ENCODE measurements at places on chromosomes 1 and 21.

DNA sequence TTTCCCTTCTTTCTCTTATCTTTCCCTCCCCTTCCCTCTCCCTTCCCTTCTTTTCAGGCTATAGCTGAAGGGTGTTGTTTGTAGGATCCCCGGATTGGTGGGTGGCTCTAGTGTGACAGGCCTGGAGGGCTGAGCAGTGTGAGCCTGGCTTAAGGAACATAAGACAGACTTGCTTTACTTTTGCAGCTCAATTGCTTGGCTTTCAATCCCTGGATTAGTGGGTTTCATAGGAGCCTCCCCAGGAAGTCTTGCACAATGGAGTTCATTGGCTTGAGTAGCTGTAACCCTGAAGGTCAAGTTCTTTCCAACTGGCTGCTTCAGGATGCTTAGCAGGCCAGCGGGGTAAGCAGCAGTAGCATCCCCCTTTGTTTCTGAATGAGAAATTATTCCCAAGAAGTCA is 126.7 kb downstream of the CAMTA1 start:
- DNase-seq = no peak

GRCh38 chr1:52955129-52955970 is 28.3 kb downstream of the SCP2 start:
- DNase-seq = no peak

DNA sequence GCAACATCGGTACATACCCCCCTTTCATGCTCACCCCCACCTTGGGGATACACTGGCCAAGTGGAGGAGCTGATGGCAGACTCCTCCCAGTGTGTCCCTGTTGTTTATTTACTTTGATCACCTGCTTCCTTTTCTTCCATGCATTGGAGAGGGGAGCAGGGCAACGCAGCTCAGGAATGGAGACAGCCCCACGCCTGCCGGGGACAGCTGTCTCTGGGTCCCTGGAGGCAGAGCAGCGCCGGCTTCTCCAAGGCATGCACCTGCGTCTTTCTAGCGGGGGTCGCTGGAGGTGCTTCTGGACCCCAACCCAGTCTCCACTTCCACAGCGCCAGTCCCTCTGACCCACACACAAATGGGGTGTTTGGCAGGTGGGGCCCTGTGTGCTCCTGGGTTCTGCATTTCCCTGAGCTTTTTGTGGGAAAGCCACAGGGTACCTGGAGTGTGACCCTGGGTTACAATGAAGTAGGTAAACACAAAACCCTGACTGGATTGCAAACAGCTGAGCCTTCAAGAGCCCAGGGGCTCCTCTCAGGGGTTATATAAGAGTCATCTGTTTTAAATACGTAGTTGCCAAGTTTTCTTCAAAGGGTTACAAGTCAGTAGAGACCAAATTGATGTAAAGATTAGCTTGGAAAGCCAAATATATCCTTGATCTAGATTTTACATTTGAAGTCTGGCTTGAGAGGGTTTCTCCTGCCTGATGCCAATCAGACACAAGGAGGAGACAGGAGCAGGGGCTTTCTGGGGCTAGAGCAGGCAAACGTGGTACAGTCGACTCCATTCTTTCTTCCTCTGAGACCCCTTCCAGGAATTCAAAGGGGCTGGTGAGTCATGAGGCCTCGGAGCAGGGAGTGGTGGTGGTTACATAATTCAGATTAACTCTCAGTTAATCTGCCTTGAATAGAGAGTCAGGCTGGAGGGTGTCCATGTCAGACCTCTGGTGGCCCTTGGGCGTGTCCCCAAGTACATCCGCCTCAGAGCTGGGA is 4.5 kb downstream of the AJAP1 start:
- DNase-seq = no peak

- DNase-seq = no peak
These were observed 273.1 kb downstream of the DPYD start for GRCh38 chr1:97647776-97648175.

GRCh38 chr21:45290948-45291612 is 3.4 kb upstream of the POFUT2 start:
- DNase-seq = no peak

DNA sequence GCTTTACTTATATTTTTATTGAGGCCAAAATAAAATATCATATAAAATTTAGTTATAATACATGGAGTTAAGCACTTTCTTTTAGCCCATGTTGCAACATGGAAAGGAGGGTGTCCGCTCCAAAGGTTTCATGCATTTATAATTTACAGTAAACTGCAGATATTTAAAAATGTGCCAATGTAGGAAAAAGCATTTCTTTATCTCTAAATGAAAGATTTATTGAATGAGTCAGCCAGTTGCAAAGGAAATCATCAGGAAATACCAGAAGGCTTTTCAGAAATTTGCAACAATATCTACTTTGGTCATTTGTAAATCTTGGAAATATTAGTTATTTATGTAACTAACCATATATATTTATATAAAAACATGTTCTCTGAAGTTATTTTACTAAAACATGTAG is 12.1 kb downstream of the ATP6V1G3 start:
- no peak for DNase-seq

Measured in NCI-H524 (cell line).